ENCODE measurements at places on chromosomes 3 and 15. TPM values are rescaled to one million over a fixed set of nuclear protein-coding genes. Genes with fewer than 3 reads are reported as not detected.

DNA sequence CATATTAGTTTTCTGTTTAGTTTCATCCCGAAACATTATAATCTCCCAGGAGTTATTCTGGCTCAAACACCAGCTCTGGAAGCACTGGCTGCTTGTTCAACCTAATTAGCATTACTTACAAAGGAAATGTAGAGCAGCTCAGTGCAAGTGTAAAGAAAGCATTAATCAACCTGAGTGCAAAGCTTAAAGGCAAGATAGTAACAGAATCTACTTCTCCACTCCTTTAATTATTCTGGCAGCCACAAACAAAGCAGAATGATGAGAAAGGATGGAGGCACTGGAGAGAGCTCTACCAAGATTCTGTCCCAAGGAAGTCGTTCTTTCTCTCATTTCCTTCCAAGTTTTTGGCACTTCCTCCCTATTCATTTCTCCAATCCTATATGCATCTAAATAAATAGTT is 1384.0 kb downstream of the ZPLD1 start:
- no peak for DNase-seq

Gene CACNA2D2
- 1.1 TPM for total RNA-seq

DNA sequence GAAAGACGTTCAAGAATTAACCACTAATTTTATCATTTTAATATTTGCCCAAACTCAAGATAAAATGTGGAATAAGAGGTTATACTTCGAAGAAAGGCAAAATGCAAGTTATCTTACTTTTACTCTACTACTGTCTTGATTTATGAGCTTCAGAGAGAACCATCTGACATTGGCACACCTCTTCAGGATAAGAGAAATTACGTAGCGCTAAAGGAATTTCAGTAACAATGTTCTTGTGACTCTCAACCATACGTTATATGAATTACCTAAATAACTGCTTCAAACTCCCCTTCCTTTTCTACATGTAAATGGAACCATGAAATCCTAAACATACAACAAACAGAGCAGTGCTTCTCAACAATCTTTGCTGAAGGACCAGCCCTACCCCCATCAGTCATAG is 96.8 kb downstream of the ZNF385D start:
- DNase-seq: no peak

DNA sequence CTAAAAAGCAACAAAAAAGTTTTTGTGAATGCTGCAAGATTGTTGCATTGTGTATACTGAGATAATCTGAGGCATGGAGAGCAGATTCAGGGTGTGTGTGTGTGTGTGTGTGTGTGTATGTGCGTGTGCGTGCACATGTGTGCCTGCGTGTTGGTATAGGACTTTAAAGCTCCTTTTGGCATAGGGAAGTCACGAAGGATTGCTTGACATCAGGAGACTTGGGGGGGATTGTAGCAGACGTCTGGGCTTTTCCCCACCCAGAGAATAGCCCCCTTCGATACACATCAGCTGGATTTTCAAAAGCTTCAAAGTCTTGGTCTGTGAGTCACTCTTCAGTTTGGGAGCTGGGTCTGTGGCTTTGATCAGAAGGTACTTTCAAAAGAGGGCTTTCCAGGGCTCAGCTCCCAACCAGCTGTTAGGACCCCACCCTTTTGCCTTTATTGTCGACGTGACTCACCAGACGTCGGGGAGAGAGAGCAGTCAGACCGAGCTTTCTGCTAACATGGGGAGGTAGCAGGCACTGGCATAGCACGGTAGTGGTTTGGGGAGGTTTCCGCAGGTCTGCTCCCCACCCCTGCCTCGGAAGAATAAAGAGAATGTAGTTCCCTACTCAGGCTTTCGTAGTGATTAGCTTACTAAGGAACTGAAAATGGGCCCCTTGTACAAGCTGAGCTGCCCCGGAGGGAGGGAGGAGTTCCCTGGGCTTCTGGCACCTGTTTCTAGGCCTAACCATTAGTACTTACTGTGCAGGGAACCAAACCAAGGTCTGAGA is 4.7 kb downstream of the BHLHE40 start:
- peak; percentile 92 for DNase-seq

Gene BDH1
- total RNA-seq: 60.3 TPM

DNA sequence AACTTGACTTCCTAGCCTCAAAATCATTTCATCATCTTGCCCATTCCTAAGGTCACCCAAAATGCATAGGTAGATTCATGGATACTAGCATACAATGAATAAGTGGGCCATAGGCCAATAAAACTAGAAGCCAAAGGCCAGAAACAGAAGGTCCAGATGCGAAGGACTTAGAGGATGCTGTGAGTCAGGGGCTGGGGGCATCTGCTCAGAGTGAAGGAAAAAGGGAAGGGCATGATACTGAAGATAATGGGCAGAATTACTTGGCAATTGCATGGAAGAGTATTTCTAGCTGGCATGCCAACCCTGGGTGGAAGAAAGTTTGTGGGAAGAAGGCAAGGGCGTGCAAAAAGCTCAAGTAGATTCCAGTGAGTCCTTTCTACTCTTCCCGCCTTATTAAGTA is 27.5 kb downstream of the ILDR1 start:
- no peak for DNase-seq

Gene ITIH4
- total RNA-seq: 0.38 TPM

Gene SOX14
- not detected for total RNA-seq

Gene PRICKLE2
- 18.7 TPM for total RNA-seq

Gene PIERCE2
- 2.5 TPM for total RNA-seq

- DNase-seq: no peak
Measured at GRCh38 chr3:7190095-7190494, 329.2 kb downstream of the GRM7 start.

- no peak for DNase-seq
Measured at GRCh38 chr3:34683851-34684250, 885.4 kb downstream of the PDCD6IP start.

DNA sequence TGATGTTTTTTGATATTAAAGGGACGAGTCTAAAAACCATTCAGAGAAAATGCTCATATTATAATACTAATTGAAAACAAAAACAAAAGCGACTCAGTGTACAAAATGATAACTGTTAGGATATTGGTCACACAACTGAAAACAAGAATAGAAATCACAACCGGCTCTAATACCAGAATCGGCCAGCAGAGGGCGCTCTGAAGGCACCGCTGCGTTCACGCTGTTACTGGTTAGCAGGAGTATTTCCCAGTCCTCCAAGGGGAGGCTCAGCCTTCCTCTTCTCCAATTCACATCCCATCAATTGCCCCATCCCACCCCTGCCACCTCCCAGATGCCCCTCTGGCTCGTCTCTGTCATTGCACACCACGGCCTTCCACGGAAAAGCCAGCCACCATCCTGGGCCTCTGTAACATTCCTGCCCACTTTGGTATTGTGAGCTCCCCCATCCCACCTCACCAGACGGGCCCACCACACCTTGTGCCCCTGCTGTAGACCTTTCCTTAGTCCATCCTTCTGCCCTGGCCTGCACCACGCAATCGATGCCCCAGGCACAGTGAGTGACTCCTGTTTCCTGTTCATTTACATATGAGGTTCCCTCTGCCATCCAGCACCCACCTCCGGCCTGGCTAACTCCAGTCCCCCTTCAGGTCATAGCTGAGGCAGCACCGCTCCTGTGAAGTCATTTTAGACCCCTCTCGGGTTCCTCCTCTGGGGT is 8.5 kb downstream of the FAM107A start:
- DNase-seq: peak; percentile 81

DNA sequence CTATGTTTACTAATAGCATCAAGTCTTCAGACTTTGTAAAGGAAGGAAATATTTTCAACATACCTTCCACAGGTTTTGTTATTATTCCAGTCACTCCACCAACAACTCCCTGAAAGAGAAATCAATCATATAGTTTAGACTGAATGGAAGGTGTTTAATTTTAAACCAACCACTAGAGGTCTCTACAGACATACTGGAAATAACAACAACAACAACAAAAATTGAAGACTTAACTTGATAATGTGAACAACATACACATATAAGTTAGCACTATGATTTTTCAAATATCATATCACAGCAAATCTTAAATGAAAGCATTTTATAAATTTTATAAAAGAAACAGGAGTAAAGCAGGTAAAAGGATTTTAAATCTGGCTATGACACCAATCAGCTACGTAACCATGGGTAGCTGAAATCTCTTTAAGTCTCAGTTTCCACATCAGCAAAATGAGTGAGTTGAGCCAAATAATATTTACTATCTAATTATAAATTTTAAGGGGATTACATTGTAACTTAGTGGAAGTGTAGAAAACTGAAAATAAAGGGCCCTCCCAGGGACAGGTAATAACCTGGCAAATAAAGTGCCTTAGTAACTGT is 188.2 kb downstream of the VPS13C start:
- DNase-seq: no peak

DNA sequence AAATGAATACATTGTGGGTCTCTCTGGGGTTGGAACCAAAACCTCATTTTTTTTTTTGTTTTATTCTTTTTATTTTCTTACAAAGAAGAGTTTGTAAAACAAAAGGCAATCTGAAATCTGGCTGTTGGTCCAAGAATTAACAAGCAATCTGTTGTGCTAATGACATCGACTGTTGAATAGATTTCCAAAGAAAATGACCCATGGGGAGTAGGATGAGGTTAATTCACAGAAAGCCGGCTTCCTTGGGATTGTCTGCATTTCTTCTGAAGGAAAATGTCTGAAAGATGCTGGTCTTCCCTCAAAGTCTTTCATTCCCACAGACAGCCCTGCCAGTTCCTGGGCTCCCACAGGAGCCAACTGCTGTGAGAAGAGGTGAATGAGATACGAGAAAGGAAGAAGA is 92.9 kb downstream of the LRRC3B start:
- DNase-seq: no peak

- no peak for DNase-seq
Measured at GRCh38 chr15:89375093-89376005, 40.7 kb upstream of the POLG start.

DNA sequence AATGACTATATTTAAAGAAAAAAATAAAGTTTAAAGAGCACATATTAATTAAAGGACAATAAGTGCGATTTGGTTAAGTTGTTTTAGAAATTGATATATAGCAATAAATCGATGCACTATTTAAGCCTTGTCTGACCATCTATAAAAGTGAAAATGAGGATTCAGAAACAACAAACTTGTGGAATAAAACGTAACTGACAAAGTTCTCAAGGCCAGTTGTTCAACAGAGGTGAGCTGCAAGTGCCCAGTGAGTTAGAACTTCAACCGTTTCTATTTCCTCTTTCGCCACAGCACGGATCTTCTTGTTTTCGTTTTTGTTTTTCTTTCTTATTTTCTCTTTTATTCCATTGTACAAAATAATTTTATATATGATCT is 724.9 kb upstream of the ARRDC4 start:
- DNase-seq: no peak

DNA sequence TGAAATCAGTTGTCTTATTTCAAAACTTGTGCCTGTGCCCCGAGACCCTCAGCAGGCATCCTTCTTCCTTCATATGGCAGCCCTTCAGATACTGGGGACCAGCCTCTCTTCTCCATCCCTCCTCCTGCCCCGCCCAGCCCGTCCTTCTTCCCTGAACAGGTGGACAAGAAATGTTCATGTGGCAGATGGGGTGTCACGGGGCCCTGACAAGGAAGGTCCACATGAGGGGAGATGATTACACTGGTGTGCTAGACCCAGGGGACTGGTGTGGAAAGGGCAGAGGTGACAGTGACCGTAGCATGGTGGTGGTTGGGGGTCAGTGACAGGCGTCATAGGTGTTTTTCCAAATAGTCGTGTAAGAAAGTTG is 150.9 kb downstream of the CHDH start:
- peak; percentile 76 for DNase-seq

DNA sequence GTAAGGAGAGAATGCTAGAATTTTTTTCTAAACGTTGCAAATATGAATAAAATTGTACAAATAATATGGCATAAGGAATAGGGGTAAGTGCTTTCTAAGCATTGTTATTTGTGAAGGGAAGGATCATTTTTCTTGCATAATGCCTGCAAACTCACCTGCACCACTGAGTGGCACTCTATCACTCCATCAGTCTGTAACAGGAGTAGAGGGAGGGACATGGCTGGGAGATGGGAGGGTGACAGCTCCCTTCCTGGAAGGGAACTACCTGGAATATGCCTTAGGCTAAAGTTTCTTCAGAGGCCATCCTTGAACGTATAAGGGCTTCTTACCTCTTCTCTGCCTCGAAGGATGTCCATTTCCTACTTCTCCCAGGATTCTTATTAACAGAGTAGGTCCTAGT is 3.0 kb downstream of the NAALADL2 start:
- DNase-seq: no peak

Gene FAM81A
- 2.2 TPM for total RNA-seq

DNA sequence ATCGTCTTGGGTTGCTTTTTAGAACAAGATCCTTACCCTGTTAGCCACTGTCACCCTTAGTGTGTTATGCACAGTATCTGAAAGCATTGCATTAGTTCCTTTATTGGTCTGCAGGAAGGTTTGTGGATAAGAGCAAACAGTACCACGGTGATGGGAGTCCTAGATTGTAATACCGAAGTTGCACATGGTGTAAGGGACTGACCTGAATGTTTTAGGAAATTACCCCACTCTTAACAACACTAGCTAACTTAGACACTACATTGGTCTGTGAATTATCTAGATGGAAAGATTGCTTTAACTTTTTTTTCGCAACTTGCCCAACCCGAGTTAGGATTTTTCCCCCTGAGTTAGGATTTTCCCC is 1.3 kb downstream of the STT3B start:
- DNase-seq: no peak

- no peak for DNase-seq
Measured at GRCh38 chr3:136192831-136193230, 3.3 kb downstream of the MSL2 start.

DNA sequence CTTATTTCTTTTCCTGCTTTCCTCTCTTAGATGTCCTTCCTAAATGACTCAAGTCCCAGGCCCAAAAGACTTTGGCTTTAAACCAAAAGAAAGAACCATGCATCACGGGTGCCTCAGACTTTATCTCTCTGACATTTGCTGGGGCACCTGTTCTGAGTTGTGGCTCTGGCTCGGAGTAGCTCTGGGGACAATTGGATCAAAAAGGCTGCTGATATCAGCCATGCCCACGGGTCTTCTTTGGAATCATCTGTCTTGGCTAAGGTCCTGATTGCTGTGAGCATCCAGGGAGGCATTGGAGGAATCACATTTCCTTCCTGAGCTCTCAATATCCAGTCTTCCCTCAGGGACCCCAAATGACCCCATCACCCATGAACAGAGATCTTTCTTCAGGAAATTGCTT is 59.9 kb downstream of the CLSTN2 start:
- no peak for DNase-seq

DNA sequence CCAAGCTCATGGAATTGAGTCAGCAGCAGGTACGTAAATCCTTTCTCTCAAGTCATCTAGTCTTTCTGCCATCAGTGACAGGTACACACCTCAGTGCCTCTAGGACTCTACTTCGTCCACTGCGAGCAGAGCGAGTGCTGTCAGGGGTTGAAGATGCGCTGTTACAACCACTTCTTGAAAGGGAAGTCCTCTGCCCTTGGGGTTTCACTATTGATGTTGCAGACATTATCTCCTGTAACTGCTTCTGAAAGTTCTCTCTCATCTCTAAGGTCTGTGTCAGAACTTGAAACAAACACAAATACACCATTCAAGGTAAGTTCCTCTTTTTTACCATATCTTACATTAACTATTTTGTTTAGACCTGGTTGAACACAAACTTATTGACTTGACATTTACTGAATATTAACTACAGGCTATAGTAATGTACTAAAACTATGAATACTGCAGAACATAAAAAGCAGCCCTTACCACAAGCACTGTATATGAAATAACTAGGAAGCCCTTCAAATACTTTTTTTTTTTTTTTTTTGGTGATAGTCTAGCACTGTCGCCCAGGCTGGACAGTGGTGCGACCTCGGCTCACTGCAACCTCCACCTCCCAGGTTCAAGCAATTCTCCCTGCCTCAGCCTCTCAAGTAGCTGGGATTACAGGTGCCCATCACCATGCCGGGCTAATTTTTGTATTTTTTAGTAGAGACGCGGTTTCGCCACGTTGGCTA is 41.5 kb downstream of the TOPBP1 start:
- DNase-seq: no peak

Data from lower leg skin (tissue), 4 donors.